ENCODE measurements at places on chromosomes 13 and 19.
A peak's percentile ranks its signal among the peaks of the same experiment; 100 is the strongest.

- H3K4me1 ChIP-seq, result no peaks in the 10 kb centered on the region
- no peaks in the 10 kb centered on the region for H3K27me3 ChIP-seq
- H3K36me3 ChIP-seq, result no peaks in the 10 kb centered on the region
- no peak overlapping the region for H3K27ac ChIP-seq
Measured at GRCh38 chr13:107854880-107855279, 360.5 kb downstream of the LIG4 start.

DNA sequence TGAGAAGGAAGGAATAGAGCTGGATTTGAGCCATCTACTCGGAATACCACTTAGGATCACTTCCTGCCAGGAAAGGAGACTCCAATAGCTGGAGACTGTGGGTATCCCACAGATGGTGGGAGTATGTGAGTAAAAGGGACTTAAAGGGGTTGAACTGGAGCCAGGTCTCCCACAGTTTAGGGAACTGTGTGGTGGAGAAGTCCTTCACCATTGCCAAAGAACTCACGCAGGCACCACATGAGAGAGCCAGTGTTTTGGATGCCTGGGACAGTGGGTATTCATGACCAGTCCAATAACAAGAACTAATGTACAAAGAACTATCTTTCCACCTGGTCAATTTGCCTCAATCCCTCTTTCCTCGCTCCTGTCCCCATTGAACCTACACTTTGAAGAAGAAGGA, 24.4 kb upstream of the MYCBP2 start:
- H3K4me1 ChIP-seq, result no peaks in the 10 kb centered on the region
- no peaks in the 10 kb centered on the region for H3K36me3 ChIP-seq
- no peaks in the 10 kb centered on the region for H3K27me3 ChIP-seq
- H3K4me3 ChIP-seq, result no peak overlapping the region
- no peak for DNase-seq
- no peak overlapping the region for H3K27ac ChIP-seq

- no peaks in the 10 kb centered on the region for H3K27me3 ChIP-seq
- H3K4me1 ChIP-seq, result peaks cover 6% of the 10 kb centered on the region
- no peaks in the 10 kb centered on the region for H3K36me3 ChIP-seq
- H3K4me3 ChIP-seq, result peak overlapping the region; percentile 77
Measured at GRCh38 chr13:74134777-74135325, 647 bp upstream of the KLF12 start.

DNA sequence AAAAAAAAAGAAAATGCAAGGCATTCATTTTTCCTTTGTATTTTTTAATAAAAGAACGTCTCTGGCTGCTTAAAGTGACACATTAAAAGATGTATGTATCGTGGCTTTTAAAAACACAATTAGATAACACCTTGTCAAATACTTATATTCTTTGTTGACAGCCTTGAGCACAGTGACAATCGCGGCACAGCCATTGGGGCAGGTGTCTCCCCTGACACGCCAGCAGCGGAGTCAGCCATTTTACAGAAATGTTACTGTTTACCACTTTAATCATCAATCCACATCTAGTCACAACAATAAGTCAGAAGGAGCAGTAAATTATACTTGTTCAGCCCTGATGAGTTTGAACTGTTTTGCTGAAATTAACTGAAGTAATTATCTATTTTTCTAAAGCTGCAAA, 224.1 kb downstream of the ZNF536 start:
- no peaks in the 10 kb centered on the region for H3K4me1 ChIP-seq
- H3K27me3 ChIP-seq, result no peaks in the 10 kb centered on the region
- H3K4me3 ChIP-seq, result no peak overlapping the region
- H3K36me3 ChIP-seq, result no peaks in the 10 kb centered on the region
- no peak for DNase-seq

- peaks cover 7% of the 10 kb centered on the region for H3K4me1 ChIP-seq
- no peaks in the 10 kb centered on the region for H3K36me3 ChIP-seq
- no peaks in the 10 kb centered on the region for H3K27me3 ChIP-seq
- no peak overlapping the region for H3K27ac ChIP-seq
Measured at GRCh38 chr19:7862413-7862951, 11.7 kb downstream of the PRR36 start.

- H3K27me3 ChIP-seq, result no peaks in the 10 kb centered on the region
- no peaks in the 10 kb centered on the region for H3K36me3 ChIP-seq
- H3K4me1 ChIP-seq, result peaks cover 2% of the 10 kb centered on the region
- H3K27ac ChIP-seq, result no peak within 1 kb of the TSS
Measured at GRCh38 chr13:51844862-51845573, at the start of gene TMEM272. TSS of gene TMEM272 (minus strand) at chr13:51845177. CDS start at chr13:51838530, 6,647 bp downstream.

- H3K36me3 ChIP-seq, result no peaks in the 10 kb centered on the region
- peak overlapping the region; percentile 99 for H3K27ac ChIP-seq
- H3K27me3 ChIP-seq, result no peaks in the 10 kb centered on the region
- H3K4me1 ChIP-seq, result peaks cover 21% of the 10 kb centered on the region
- peak; percentile 82 for DNase-seq
Measured at GRCh38 chr19:42253245-42254088, 1.5 kb downstream of the ERF start.

DNA sequence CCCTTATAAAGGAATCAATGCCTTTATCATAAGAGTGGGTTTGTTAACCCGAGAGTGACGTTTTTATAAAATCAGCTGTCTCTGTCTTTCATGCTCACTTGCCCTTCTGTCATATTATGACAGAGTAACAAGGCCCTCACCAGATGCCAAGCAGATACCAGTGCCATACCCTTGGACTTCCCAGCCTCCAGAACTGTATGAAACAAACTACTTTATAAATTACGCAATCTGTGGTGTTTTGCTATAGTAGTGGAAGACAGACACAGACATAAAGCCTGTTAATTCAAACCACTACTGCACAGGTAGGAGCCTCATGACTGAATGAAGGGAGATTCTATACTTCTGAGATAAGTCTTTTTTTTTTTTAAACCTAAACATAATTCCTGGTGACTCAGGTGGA, 4.6 kb downstream of the VN1R1 start:
- H3K4me3 ChIP-seq, result no peak overlapping the region
- H3K27me3 ChIP-seq, result no peaks in the 10 kb centered on the region
- DNase-seq, result no peak
- no peak overlapping the region for H3K27ac ChIP-seq

- peaks cover 3% of the 10 kb centered on the region for H3K4me1 ChIP-seq
- DNase-seq, result no peak
- H3K27ac ChIP-seq, result no peak overlapping the region
- no peaks in the 10 kb centered on the region for H3K27me3 ChIP-seq
- H3K36me3 ChIP-seq, result no peaks in the 10 kb centered on the region
Measured at GRCh38 chr19:19062454-19063182, 1.2 kb upstream of the SLC25A42 start.

DNA sequence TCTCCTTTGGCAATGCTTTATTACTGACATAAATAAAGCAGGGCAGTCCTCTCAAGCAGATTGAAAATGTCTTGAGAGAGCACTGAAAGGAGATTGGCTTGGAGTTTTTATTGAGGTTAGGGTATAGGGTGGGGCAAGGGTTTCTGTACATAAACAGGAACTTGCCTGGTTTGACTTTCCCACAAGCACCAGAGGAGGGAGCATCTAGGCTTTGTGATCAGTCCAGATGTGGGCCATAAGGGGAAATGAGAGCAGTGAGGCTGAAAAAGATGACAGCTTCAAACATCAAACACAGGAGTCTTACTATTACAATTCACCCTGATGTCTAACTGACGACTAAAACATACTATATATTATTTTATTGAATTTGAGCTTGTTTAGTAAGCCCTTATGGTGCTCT, 260.9 kb downstream of the MTUS2 start:
- H3K4me3 ChIP-seq, result no peak overlapping the region
- DNase-seq, result no peak
- H3K27ac ChIP-seq, result no peak overlapping the region
- H3K4me1 ChIP-seq, result no peaks in the 10 kb centered on the region
- no peaks in the 10 kb centered on the region for H3K36me3 ChIP-seq

- H3K27me3 ChIP-seq, result peaks cover 5% of the 10 kb centered on the region
- no peaks in the 10 kb centered on the region for H3K36me3 ChIP-seq
Measured at GRCh38 chr19:50333737-50334617, 4.8 kb upstream of the KCNC3 start.

DNA sequence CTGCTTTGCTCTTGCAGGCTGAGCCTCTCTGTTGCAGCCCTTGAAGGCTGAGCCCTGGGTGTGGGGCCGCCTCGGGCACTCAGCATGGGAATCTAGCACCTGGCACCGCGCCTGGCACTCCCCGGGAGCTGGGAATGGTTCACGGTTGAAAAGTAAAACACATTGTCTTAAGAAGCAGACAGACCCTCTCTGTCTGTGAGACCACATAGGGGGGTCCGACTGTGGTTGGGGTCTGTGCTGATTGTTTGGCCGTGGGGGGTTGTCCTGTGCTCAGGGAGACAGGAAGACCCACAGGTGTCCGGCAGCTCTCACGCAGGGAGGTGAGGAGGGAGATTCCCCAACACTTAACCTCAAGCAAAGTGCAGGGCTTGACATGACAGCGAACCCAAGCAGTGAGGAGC, 64.8 kb downstream of the SOX1 start:
- no peaks in the 10 kb centered on the region for H3K36me3 ChIP-seq
- H3K4me3 ChIP-seq, result no peak overlapping the region
- DNase-seq, result no peak
- no peaks in the 10 kb centered on the region for H3K4me1 ChIP-seq
- no peaks in the 10 kb centered on the region for H3K27me3 ChIP-seq

GRCh38 chr13:75908141-75908540, 272.0 kb downstream of the LMO7 start:
- no peaks in the 10 kb centered on the region for H3K36me3 ChIP-seq
- peaks cover 4% of the 10 kb centered on the region for H3K4me1 ChIP-seq

DNA sequence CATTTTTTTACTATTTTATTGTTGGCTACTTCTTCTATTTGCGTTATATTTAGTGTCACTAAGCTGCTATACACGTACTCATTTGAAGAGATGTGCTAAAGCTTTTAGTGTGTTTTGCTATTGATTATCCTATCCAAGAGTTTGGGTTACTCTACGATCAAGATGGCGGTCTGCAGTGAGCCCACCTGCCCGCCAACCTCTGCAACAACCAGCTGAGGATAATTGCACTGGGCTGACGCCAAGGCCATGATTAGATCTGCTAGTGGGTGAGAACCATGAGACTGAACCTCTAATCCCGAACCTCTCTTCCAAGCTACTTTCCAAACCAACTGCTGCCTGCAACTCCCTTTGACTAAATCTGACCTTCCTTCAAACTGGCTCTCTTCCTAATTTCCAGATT, 1.8 kb downstream of the CPB2 start:
- H3K4me1 ChIP-seq, result no peaks in the 10 kb centered on the region
- no peaks in the 10 kb centered on the region for H3K27me3 ChIP-seq
- H3K36me3 ChIP-seq, result no peaks in the 10 kb centered on the region

DNA sequence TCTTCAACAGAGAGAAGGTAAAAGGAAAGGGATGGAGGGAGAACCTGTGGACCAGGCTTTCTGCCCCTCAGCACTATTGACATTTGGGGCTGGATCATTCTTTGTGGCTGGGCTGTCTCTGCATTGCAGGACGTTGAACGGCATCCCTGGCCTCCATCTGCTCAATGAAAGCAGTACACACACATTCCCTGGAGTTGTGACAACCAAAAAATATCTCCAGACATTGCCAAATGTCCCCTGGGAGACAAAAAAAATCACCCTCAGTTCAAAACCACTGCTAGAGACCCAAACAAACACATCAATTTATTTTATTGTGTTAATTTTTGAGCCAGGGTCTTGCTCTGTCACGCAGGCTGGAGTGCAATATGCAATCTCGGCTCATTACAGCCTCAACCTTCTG, 43.3 kb downstream of the INSR start:
- peak; percentile 30 for DNase-seq
- no peak overlapping the region for H3K4me3 ChIP-seq
- H3K36me3 ChIP-seq, result no peaks in the 10 kb centered on the region
- H3K27me3 ChIP-seq, result no peaks in the 10 kb centered on the region
- peaks cover 27% of the 10 kb centered on the region for H3K4me1 ChIP-seq

DNA sequence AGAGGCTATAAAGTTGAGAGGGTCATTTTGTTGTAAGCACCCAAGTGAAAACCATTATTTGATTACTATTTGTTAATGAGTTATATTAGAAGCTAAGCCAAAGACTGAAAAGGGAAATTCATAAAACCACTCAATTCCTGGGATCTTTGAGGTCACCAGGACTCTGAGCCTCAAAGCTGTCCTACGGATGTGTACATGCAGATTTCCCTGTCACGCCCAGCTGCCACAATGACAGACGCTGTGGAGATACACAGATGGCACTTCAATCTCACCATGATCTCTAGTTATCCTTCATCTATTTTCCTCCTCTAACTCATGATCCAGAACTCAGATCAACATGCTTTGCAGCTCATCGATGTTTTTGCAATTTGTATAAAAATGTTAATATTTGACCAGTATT, 403.5 kb upstream of the MIR17HG start:
- H3K36me3 ChIP-seq, result no peaks in the 10 kb centered on the region
- no peak for DNase-seq
- H3K4me3 ChIP-seq, result no peak overlapping the region
- H3K27me3 ChIP-seq, result no peaks in the 10 kb centered on the region

GRCh38 chr13:80011448-80012212, 329.3 kb downstream of the SPRY2 start:
- H3K4me3 ChIP-seq, result no peak overlapping the region
- peak; percentile 39 for DNase-seq
- H3K36me3 ChIP-seq, result no peaks in the 10 kb centered on the region
- H3K4me1 ChIP-seq, result peaks cover 6% of the 10 kb centered on the region
- no peak overlapping the region for H3K27ac ChIP-seq

DNA sequence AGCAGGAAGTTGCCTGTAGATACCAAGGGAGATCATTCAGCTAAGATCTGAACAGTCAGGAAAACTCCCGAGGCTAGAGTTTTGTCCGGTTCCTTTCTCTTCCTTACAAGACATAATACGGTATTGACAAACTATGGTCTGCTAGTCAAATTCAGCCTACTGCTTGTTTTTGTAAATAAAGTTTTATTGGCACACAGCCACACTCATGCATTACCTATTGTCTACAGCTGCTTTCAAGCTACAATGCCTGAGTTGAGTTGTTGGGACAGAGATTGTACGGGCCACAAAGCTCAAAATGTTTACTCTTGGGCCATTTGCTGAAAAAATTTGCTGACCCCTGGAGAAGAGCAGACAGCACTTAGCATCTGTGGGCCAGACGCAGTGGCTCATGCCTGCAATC, 2.5 kb downstream of the SLC1A6 start:
- H3K4me3 ChIP-seq, result no peak overlapping the region
- no peak for DNase-seq
- H3K27me3 ChIP-seq, result no peaks in the 10 kb centered on the region

GRCh38 chr19:52248241-52248640, 21.1 kb upstream of the ZNF766 start:
- no peak overlapping the region for H3K27ac ChIP-seq
- H3K4me1 ChIP-seq, result no peaks in the 10 kb centered on the region
- H3K4me3 ChIP-seq, result no peak overlapping the region
- DNase-seq, result peak; percentile 58
